ENCODE measurements at places on chromosomes 3 and 15. TPM values are rescaled to one million over a fixed set of nuclear protein-coding genes. Genes with fewer than 3 reads are reported as not detected.

GRCh38 chr15:98281130-98281529 lies 320.6 kb downstream of the ARRDC4 start:
- DNase-seq: no peak

GRCh38 chr3:116020989-116021388 lies 397.7 kb downstream of the GAP43 start:
- DNase-seq: no peak

GRCh38 chr3:152151216-152151876 lies 117.4 kb upstream of the MBNL1 start:
- no peak for DNase-seq

GRCh38 chr3:25483456-25483855 lies 55.4 kb downstream of the RARB start:
- DNase-seq: no peak

GRCh38 chr15:71056111-71056510 lies 59.2 kb upstream of the THSD4 start:
- DNase-seq: no peak

The P2RY13 gene
- not detected for total RNA-seq

The CKMT1A gene
- 6.5 TPM for total RNA-seq
